ENCODE measurements at places on chromosomes 5 and 9. TPM values are rescaled to one million over a fixed set of nuclear protein-coding genes. Genes with fewer than 3 reads are reported as not detected.

The ADCY2 gene
- not detected for polyA plus RNA-seq

The CCDC171 gene
- 1.0 TPM for polyA plus RNA-seq

The SLIT3 gene
- polyA plus RNA-seq, result 21.2 TPM

The IL9 gene
- polyA plus RNA-seq, result not detected

DNA sequence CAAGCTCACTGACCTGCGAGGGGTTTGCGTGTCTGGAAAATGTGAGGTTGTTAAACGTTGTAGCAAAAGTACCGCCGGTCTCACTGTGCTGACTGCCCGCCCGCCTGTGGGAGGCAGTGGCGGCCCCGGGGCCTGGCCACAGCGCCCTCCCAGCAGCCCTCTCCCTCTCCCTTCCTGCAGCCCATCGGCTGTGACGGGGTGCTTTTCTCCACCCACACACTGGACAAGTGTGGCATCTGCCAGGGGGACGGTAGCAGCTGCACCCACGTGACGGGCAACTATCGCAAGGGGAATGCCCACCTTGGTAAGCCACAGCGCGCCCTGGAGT is 6.2 kb downstream of the ADAMTSL2 start:
- no peak for DNase-seq

DNA sequence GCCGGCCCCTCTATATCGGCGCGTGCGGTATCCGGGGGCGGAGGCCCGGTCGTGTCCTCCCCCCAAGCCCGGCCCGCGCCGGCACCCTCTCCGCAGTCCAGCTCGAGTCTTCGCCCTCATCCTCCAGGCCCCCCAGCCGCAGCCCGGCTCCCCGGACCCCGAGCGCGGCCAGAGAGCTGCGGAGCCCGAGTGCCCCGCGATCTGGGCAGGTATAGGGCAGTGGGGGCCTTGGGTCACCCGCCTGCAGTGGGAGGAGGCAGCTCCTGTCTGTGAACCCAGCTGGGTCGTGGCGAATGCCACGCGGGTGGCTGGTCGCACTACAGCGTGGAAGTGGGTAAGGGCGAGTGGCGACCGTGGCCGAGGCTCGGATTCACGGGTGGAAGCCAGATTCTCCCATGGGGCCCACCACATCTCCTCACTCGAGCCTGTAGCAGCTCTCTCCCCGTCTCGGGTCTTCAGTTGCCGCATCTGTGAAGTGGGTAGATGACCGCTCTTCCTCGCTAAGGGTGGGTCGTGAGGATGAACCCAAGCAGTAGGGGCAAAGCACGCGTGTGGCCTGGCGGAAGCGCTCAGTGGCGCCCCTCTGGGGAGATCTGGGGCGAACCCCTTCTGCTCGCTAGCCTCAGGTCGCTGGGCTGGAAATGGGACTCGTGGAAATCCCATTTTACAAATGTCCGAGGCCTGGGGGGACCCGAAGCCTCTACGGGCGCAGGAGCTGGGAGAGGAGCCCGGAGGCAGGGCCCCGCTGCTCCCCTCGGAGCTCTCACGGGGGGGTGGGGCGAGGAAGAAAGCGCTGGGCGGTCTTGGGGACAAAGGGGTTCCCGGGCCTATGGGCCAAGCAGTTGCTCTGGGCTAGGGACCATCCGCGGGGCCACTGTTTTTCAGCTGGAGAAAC is 1.9 kb downstream of the NR5A1 start:
- DNase-seq, result no peak

GRCh38 chr5:116733991-116734975 is 159.7 kb upstream of the SEMA6A start:
- DNase-seq, result no peak

- DNase-seq, result no peak
Observed at GRCh38 chr9:13445103-13445500, 165.6 kb upstream of the MPDZ start.

DNA sequence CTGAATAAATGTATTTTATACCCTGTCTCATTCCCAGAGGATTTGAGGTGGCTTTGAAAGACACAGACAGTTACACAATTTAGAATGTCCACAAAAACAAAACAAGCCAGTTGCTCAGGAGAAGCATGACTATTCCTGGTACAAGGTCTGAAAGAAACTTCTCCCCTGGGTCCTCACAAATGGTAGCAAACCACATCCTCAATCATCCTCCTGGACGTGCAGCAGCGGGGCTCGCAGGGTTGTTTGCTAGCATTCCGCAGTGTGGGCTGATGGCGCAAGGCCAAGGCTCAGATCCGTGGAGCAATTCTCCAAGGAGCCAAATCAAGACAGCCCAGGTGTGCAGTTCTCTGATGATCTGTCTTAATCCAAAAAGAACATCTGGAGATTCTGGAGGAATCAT is 210.3 kb downstream of the ACTL7B start:
- DNase-seq, result no peak

DNA sequence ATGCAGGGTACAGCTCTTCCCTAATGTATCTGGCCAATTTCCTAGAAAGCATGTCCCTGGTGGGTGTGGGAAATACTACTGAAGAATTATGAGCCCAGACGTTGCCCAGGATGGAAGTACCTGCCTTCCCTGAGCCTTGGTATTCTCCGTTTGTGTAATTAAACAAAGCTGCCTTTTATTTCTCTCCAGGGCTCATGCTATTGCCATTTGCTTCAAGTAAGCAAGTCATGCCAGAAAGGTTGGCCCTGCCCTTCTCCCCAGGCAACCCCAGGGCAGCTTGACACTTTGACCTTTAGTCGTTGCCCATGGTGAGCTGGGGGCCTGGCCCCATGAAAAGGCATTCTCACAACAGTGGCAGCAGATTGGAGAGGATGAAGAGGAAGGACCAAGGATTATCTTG is 4.4 kb downstream of the COL27A1 start:
- no peak for DNase-seq

DNA sequence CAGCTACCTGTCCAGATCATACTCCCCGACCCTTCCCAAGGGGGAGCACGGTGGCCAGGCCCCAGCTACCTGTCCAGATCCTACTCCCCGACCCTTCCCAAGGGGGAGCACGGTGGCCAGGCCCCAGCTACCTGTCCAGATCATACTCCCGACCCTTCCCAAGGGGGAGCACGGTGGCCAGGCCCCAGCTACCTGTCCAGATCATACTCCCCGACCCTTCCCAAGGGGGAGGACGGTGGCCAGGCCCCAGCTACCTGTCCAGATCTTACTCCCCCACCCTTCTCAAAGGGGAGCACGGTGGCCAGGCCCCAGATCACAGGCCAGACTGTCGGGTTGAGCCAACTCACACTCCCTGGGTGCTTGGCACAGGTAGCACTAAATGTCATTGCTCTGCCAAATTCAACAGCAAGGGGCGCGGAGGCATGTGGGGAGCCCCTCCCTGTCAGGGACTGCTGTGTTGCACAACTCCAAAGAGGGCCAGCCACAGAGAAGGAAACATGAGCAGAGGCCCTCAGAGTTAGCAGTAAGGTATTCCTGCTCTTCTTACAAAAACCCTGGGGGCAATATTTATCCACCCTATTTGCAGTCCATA is 136.9 kb downstream of the OLFM1 start:
- no peak for DNase-seq

DNA sequence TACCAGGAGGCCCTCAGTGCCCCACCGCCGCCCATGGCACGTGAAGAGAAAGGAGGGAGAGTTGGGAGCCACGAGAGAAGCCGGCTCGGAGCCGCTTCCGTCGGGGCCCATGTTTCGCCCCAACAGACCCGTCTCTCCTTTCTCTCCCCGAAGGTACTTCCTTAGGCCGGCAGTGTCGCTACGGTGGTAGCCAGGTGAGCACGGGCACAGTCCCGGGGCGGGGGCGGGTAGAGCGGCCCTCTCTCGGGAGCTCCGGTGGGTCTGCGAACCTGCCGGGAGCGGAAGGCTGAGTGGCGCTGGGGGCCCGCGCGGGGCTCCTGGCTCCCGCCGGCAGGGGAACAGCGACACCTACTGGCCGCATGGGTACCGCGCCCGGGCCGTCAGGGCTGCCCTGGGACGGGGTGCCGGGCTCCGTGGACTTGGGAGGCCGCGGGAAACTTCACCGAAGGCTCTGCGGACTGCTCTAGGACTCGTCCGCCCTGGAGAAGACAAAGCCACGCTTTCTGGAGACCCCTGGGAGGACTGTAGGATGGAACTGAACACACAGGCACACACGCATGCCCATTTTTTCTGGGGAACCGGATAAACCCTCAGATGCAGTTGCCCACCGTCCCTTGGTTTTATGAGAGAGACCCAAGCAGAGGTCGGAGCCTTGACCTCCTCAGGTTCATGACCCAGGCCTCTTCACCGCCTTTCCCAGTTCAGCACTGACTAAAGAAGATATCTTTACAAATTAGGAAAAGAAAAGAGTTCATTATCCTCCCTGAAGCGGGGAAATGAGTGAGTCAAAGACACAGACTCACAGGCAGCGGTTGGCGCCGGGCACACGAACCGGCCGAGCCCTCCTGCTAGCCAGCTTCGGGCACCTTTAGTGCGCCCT is 202.5 kb downstream of the MEF2C start:
- DNase-seq, result peak; percentile 56

- DNase-seq, result no peak
Observed at GRCh38 chr9:111610845-111611244, 11.4 kb upstream of the PTGR1 start.

GRCh38 chr5:140267559-140268018 is 35.3 kb downstream of the PFDN1 start:
- DNase-seq, result no peak

- DNase-seq, result no peak
Observed at GRCh38 chr5:145778144-145778900, 56.8 kb downstream of the PRELID2 start.

DNA sequence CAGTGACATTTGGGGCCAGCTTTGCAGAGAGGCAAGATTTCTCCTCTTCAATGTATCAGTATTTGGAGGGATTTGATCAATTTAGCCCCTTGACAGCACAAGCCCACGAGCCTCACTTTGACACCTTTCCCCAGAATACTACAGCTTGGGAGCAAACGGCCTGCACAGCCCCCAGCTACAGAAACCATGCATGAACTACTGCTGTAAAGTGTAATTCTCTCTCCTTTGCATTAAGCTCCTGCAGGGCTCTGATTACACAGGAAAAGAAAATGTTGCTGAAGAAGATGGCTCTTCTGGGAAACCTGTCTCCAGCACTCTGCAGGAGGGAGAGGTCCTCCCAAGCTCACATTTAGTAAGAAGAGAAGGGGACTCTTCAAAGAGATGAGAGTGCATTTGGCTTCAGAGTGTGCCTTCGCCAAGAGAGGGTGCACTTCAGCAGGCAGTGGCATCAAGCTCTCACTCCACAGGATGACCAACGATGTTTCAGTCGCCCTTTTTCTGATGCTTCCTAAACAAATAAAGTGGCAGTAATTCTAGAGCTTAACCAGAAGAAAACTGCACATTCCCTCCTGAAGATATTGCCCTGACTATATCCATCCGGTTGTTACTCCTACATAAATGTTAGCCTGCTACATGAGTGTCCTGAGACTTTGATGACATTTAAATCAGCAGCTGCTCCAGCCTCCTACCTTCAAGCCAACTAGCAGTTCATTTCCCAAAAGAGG is 272.2 kb downstream of the AUH start:
- peak; percentile 59 for DNase-seq

GRCh38 chr5:6633469-6634245 is 417 bp downstream of the SRD5A1 start:
- peak; percentile 22 for DNase-seq

GRCh38 chr5:132752581-132753125 is 5.4 kb downstream of the CCNI2 start:
- no peak for DNase-seq

- no peak for DNase-seq
Observed at GRCh38 chr5:74369173-74369572, 271.4 kb downstream of the ENC1 start.

DNA sequence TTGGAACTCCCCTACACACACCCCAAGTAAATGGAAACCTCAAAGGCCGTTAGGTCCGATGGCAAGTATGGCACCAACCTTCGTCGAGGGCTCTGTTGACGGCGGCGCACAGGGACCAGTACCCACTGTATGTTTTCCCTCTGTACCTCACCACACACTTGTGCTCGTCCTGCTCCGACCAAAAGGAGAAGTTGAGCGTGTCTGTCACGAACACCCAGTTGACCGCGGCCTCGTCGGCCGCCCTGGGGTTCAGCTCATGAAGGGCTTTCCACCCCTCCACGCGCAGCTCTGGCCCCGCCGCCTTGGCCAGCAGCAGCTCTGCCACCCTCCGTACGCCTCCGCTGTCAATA is 24.0 kb downstream of the HNRNPK start:
- DNase-seq, result peak; percentile 42

GRCh38 chr9:95055851-95056551 is 261.5 kb downstream of the FANCC start:
- DNase-seq, result no peak

GRCh38 chr5:150661821-150662596 is 958 bp downstream of the MYOZ3 start:
- DNase-seq, result no peak

- no peak for DNase-seq
Observed at GRCh38 chr5:160441311-160441781, 19.7 kb downstream of the PTTG1 start.

DNA sequence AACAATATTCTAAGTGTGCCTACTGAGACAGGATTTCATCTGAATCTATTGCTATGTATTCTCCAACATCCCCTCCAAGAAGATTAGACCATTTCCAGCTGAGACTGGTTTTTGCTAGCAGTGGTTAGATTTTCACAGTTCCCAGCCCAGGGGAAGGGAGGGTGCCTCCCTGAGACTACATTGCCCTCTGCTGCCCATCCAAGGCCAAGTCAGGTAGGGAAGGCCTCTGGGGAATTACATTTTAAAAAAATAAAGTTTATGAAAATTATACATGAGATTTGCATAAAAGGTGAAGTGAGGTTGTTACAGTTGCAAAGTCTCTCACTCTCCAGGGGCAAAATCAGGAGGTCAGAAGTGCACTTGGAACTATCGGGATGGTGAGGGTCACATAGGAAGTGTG is 28.0 kb upstream of the SYK start:
- DNase-seq, result no peak

DNA sequence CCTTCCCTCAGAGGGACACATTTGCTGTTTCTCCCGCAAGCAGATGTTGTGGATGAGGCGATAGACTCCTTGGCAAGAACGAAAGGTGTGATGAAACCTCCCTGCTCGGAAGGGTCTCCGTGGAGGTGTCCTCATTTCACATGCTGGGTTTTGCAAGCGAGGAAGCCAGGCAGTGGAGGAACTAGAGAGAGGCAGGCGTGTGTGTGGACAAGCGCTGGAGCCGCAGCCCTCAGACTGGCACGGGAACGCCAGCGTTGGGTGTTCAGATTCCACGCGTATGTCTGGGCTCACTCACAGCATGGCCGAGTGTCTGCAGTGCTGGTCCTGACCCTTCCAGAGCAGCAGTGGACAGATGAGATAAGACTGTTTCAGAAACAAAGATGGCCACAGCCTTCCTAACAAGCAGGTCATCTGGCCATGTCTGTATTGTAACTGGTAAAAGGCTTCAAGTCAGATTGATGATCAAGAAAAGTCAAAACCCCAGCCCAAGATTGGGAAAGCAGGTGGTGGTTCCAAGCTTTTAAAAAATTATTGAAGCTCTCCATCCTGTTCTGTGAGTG is 35.0 kb upstream of the NCS1 start:
- DNase-seq, result no peak

GRCh38 chr9:6014670-6015270 is 654 bp downstream of the RANBP6 start:
- DNase-seq, result peak; percentile 37

- DNase-seq, result no peak
Observed at GRCh38 chr5:163626904-163627434, 121.5 kb downstream of the MAT2B start.

GRCh38 chr5:59473611-59474010 is 419.9 kb downstream of the PDE4D start:
- no peak for DNase-seq

Data from A549 (cell line).